GM06990 (cell line): ENCODE measurements at places on chromosomes 13 and 19.

DNA sequence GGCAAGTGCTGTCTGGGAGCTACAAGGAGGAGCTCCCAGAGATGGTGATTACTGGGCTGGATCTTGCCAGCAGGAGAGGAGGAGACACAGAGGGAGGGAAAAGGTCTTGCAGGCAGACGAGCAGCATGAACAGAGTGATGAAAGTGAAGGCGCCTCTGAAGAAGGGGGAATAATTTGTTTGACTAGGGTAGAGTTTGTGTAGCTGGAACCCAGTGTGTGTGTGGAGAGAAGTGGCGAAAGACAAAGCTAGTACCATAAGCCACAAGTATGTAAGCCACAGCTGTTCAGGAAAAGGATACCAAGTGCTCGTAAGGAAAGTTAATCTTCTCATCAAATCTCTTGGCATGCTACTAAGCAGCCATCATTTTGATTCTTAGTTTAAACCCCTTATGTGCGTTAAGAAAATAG, 5.4 kb downstream of the FLT1 start:
- DNase-seq = no peak

DNA sequence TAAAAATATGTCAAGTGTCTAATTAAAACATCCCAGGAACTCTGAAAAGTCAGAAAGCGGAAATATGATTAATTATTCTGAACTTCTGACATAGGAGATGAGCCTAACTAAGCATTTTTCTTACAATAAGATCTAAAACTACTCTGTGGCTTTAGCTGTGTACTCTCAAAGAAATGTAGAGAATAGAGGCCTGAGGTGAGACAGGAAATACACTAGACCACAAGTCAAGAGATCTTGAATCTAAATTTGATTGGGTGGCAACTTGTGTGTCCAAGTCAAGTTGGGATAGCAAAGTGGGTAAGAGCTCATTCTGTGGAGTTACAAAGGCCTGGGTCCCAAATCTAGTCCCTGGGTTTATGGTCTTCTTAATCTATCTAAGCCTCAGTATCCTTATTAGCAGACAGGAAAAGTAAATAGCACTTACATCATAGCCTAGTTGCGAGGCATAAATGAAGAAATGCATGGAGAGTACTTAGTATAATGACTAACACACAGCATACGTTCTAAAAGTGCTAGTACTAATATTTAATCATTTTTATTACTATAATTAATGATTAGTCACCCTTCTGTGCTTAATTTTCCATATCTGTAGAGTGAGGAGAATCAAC, 9.4 kb upstream of the LRRC63 start:
- no peak for DNase-seq

DNA sequence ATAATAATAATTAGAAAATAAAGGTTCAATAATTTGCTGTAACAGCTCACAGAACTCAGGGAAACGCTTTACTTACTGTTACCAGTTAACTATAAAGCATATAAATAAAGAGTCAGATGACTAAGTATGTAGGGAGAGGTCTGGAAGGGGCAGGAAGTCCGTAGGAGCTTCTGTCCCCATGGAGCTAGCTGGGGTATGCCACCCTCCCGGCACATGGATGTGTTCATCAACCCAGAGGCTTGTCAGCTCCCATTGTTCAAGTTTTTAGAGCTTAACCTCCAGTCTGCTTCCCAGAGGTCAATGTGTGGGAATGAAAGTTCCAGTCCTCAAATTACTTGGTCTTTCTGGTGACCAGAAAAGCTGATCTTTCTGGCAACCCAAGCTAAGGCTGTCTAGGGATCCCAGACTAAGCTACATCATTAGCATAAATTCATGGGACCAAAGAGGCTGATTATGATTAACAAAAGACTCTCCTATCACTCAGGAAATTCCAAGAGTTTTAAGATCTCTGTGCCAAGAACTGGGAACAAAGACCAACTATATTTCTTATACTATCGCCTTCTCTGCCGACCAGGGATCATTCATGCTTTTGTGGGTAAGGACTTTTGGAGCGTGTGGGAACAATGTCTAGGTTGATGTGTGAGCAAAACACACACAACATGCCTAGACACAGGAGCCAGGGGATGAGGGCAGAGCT, 31.7 kb upstream of the ZNF507 start:
- DNase-seq = no peak

DNA sequence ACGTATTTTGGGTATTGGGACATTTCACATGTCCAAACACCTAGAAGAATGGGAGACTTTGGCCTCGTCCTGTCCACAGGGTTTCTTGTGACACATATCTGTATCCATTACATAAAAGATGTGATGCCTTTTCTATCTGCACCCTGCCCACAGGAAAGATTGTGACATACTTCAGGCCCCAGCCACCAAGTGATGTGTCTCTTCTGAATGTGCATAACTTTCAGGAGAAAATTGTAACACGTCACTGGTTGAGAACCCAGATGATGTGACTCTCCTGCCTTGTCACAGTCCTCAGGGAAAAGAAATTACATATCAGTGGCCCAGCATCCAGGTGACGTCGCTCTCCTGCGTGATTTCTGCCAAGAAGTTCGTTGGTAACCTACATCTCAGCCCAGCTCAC, 21.0 kb upstream of the ZNF681 start:
- no peak for DNase-seq

DNA sequence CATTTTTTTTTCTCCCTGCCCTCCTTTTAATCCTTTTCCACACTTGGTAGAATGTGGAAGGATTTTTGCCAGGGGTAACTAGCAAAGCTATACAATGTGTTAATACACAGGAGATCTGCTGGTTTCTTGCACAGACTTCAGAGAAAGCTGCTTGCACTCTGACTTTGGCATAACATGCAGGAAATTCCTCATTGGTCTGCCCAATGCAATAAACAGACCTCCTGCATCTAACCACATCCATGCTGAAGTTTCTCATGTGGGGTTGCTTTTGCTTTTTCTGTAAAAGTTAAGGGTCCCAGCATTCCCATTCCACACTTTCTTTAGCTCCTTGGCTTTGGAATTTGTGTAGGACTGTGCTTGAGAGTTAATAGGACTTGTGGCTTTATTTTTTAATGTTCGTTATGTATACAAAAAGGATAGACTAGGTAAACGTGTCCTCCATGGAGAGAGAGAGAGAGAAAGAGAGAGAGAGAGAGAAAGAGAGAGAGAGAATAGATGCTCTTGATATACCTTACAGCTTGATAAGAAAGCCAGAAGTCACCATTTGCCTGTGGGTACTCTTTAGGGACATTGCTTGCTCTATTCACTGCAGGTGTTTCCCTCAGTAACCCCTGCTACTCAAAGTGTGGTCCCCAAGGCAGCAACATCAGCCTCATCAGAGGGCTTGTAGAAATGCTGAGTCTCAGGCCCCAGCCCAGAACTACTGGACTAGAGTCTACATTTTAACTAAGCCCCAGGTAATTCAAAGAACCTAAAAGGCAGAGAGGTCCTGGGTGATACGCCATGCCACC, 170.5 kb downstream of the SHISA2 start:
- DNase-seq = no peak

GRCh38 chr13:98548230-98548629, 28.7 kb downstream of the STK24 start:
- no peak for DNase-seq

DNA sequence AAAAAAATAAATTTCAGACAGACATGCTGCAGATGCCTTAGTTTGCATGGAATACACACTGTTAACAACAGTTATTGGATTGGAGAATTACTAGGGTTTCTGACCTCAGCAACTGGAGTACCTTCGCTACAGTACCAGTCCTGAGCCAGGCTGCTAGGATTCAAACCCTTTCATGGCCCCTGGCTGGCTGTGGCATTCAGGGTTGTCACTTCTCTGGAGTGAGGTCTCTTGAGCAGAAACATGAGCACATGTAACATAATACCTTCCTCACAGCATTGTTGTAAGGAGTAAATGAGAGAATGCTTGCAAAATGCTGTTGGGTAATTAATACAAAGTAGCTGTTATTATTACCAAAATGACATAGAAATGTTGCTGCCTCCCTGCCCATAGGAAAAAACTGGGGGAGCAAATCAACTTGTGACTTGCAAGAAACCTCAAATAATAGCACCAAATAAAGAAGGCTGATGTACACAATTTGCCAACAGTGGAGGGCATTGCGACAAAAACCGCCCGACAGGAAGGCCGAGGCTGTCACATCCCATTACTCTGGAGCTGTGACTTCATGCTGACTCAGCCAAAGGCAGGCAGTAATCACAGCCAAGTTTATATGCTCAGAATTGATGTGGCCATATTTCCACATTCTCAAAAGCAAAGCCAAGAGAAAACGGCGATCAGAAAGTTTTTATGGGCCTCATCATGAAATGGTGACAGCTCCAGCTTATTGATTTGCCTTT, 100.4 kb downstream of the RFC3 start:
- DNase-seq = no peak

GRCh38 chr13:67713571-67713970, 483.4 kb upstream of the PCDH9 start:
- no peak for DNase-seq

DNA sequence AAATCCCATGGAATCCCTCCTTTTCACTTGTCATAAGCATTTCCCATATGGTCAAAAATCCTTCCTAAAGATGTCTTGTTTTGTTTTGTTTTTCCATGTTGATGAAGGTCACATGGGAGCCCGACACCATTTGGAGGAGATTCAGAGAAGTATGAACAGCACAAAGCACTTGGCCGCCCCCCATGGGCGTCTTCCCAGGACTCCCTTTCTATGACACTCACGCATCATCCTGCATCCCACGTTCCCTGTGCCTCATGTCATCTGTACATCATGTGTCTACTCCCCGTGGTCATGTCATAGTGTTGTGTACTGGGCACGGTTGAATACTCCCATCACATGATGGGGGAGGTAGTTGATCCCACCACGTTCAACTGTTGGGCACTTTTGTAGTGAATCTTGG, 2.0 kb downstream of the ZSCAN1 start:
- DNase-seq = no peak

GRCh38 chr13:29893438-29893837, 43.0 kb upstream of the UBL3 start:
- DNase-seq = no peak

GRCh38 chr19:13689085-13689484, 75.2 kb upstream of the MRI1 start:
- no peak for DNase-seq

GRCh38 chr19:45400192-45400591, 4.7 kb downstream of the PPP1R13L start:
- no peak for DNase-seq

GRCh38 chr13:36673352-36673751, 468 bp upstream of the SERTM1 start:
- no peak for DNase-seq

- peak; percentile 97 for DNase-seq
These were observed 58.2 kb downstream of the SACS start for GRCh38 chr13:23375001-23375971.

- DNase-seq = peak; percentile 51
These were observed 22.6 kb downstream of the FBXL12 start for GRCh38 chr19:9796113-9796773.

DNA sequence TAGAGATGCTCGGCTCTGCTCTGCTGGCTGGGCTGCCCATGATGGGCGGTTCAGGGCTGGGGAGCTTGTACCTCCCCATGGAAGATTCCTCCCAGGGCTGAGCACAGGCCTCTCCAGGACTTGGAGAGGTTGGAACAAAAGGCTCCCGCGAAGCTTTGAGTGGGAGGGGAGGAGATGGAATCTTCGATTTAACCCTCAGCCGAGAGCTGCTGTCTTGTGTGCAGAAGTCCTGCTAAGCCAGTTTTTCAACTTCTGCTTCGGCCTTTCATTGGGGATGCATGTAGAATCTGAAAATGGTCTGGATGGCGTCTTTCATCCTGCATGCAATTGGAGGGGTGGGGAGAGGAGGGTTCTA, 163.3 kb downstream of the KDM4B start:
- no peak for DNase-seq

DNA sequence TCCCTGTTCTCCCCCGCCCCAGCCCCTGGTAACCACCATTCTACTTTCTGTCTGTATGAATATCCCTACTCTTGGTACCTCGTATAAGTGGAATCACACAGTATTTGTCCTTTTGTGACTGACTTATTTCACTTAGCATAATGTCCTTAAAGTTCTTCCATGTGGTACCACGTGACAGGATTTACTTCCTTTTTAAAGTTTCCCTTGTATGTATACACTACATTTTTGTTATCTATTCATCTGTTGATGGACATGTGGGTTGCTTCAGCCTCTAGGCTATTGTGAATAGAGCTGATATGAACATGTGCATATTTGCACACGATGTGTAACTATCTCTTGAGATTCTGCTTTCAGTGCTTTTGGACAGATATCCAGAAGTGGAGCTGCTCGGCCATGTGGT, 59.6 kb upstream of the GJB6 start:
- no peak for DNase-seq

GRCh38 chr19:19026299-19026971, 6.9 kb downstream of the SUGP2 start:
- DNase-seq = no peak

- DNase-seq = no peak
These were observed 110.9 kb downstream of the KL start for GRCh38 chr13:33127009-33127551.

DNA sequence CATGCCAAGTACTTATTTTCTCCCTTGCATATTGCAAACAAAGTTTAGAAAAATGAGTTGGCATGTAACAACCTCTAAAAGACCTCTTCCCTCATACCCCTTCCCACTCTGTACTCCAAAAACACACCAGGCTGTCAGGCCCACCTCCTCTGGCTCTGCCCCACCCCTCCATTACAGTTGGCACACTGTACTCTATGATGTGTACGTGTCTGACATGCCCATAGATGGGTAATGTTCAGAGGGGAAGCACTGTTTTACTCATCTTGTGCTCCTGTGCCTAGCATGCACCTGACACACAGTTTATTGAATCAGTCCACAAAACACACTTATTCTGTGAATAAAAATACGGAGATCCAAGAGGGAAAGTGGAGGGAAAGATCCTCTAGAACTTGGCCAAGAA, 45.6 kb downstream of the SERPINE3 start:
- DNase-seq = no peak

GRCh38 chr19:38657633-38658222, 10.3 kb downstream of the ACTN4 start:
- DNase-seq = no peak

DNA sequence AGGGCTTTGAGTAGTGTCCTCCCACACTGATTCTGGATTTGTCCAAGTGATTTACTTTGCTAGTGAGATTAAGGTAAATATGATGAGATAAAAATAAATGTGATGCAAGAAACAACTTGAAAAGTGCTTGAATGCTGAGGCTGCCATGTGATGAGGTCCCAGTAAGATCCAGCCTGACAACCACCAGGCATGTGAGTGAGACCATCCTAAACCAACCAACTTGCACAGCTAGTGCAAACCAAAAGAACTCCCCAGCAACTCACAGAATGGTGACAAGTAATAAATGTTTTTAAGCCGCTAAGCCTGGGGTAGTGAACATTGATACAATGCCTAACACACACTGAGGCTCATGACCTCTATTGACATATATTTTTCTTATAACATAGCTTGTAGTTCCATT, 13.3 kb upstream of the RBM26 start:
- no peak for DNase-seq

- peak; percentile 69 for DNase-seq
These were observed 11.9 kb upstream of the PRKD2 start for GRCh38 chr19:46728693-46729339.
